ENCODE measurements at places on chromosomes 4 and X.

DNA sequence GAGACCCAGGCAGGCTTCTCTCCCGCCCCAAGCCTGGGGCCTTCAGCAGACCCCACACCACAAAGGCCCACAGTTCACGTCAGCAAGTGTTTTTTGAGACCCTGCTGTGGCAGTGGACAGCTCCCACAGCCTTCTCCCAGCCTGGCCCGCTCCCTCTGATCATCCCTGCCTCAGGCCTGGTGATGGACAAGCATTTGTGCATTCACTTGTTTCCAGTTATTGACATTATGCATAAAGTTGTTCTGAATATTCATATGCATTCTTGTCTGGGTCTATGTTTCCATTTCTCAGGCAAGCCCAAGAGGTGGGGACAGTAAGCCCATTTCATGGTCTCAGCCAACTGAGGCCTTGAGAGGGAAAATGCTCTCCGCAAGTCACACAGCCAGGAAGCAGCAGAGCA is 14.7 kb downstream of the TRO start:
- DNase-seq: no peak

GRCh38 chr4:55834086-55834795 is 14.7 kb downstream of the EXOC1L start:
- DNase-seq: no peak

DNA sequence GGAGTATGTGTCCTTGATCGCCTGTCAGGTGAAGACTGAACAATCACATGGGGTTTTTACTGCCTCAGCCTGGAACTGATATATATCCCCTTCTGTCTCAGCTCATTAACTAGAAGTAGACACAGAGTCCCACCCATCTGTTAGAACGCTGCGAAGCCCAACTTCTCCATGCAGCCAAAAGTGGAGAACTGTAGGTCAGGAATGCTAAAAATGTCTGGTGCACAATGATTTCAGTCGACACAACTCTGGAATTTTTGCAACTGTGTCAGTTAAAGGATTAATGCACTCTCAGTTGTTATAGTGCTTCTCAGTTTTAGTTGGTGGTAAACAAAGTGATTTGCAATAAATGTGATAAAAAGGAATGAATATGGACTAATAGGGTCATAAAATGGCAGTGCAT is 287.2 kb downstream of the INPP4B start:
- no peak for DNase-seq

- no peak for DNase-seq
Measured at GRCh38 chr4:6776920-6777635, 5.4 kb upstream of the KIAA0232 start.

GRCh38 chr4:184400891-184401290 is 73.5 kb downstream of the IRF2 start:
- DNase-seq: no peak

GRCh38 chr4:36115312-36115711 is 129.0 kb downstream of the ARAP2 start:
- DNase-seq: no peak

DNA sequence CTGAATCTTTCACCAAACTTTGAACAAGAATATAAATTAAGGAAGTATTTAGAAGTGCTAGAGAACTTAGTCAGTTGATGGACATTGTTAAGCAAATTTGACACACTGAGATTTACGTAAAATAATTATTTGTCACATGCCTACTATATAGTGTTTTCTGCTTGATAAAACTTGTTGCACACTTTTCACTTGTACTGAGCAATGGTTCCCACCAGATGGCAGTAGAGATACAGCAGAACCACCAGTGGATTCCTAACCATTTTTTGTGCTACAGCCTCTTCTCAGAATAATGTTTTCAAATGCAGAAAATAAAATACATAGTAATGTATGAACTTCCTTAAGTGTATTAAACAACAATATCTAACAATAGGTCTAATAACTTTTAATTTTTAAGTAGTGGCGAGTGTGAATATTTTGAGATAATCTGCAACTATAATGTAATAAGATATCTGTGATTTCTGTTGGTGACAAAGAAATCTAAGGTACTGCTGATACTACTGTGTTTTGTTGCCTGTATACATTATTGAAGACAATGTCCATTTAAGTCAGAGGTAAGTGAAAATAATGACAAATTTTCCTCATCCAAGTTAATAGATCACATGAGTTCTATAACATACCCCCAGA is 81.2 kb downstream of the APOOL start:
- no peak for DNase-seq

All from cortex of kidney (tissue), 1 donor.